NCI-H1048 (cell line): ENCODE measurements at places on chromosomes 16 and 17.

GRCh38 chr17:73549841-73550430, 94.3 kb downstream of the SDK2 start:
- DNase-seq = no peak

- DNase-seq = no peak
Observed at GRCh38 chr16:31250782-31251384, 8.9 kb upstream of the ITGAM start.

DNA sequence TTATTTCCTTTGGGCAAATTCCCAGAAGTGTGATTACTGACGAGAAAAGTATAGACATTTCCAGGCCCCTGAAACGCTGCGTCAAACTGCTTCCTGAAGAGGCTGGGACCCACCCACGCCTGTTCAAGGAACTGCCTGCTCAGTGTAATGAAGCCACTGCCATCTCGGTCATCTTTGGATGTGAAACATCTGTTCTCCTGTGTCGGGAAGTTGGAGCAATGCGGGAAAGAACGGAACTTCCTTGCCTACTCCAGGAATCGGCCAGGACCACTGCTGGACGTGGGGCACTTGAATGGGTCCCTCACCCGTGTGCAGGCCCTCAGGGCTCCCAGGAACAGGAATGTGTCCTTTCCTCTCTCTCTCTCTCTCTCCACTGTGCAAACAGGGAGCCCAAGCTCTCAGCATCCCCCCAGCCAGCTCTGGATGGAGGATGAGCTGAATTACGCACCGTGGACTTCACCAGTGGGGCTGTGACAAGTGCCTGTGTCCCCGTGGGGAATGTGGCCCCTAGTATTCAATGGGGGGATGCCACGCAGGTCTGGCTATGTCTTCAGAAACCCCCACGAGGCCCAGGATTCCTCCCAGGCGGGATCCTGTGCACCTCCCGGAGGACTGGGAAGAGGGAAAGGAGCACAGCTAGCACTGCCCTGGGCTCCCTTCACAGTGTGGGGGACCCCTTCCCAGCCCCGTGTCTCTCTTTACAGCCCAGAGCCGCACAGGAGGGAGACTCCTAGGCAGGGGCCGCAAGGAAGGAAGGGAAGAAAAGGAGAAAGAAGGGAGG, 18.3 kb upstream of the LITAF start:
- DNase-seq = no peak

- peak; percentile 74 for DNase-seq
Observed at GRCh38 chr16:73432850-73433730, 385.2 kb upstream of the ZFHX3 start.

DNA sequence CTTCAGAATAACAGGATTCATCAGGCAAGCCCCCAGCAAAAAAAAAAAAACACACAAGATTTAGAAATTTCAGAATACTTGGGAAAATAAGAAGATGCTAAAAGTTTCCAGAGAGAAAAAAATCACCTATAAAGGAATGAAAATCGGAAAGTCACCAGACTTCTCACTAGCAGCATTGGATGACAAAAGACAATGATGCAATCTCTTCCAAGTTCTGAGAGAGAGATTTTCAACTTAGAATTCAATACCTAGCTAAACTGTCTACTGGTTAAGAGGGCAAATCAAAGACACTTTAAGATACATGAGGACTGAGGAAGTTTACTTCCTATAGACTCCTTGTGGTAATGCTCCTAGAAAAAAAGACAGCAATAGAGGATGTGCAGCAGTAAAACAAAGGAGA, 23.9 kb upstream of the TNS4 start:
- DNase-seq = no peak

GRCh38 chr17:7260651-7261378, 1.5 kb downstream of the CLDN7 start:
- DNase-seq = no peak

- DNase-seq = no peak
Observed at GRCh38 chr17:47990962-47991731, 20.2 kb downstream of the CDK5RAP3 start.

- no peak for DNase-seq
Observed at GRCh38 chr16:26645614-26646013, 421.1 kb upstream of the C16orf82 start.

- no peak for DNase-seq
Observed at GRCh38 chr17:38584350-38584925, 21.3 kb downstream of the SRCIN1 start.

- peak; percentile 24 for DNase-seq
Observed at GRCh38 chr17:66423056-66423955, 120.9 kb downstream of the PRKCA start.

DNA sequence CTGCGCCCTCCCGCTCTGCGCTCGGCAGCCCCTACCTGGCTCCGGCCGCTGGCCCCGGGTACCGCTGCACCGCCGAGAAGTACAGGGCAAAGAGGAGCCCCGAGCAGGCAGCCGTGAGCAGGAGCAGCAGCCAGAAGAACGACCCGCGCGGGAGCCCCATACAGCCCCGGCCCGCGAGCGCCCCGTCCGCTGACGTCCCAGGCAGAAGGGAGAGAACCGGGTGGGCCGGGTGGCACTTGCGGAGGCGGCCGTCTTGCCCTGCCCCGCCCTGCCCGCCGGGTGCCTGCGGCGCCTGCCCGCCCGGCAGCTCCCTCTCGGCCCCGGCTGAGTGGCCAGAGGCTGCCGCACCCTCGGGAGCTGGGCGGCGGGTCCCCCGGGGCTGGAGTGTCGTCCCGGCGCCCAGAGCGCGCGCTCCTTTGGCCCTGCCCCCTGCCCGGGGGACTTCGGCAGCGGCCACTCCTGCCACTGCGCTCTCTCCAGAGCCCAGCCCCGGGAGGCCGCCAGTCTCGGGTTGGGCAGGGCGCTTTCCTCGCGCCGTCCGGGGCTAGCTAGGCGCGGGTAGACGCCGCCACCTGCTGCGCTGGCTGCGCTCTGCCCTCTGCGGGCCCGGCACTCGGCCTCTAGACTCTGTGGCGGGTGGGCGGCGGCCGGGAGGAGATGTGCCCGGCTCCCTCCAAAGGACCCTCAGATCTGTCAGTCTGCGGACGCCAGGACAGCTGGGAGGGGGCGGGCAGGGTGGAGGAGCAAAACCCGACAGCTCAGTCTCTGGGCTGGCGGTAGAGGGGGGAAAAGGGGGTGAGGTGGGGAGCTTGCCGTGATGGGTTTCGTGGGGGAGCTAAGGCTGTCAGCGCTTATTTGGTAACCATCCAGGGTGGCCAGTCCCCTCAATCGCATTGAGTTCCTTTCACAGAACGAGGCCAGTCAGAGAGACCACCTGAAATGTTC, at the start of gene ST6GALNAC2:
ST6GALNAC2 (minus strand) TSS at position 212 of the 945 bp plus-strand sequence; CDS start at position 160, 52 bp downstream.
- DNase-seq = no peak

- DNase-seq = no peak
Observed at GRCh38 chr17:77924757-77925336, 33.7 kb upstream of the TNRC6C start.

GRCh38 chr16:63890081-63890480, 1231.8 kb downstream of the CDH11 start:
- DNase-seq = no peak

DNA sequence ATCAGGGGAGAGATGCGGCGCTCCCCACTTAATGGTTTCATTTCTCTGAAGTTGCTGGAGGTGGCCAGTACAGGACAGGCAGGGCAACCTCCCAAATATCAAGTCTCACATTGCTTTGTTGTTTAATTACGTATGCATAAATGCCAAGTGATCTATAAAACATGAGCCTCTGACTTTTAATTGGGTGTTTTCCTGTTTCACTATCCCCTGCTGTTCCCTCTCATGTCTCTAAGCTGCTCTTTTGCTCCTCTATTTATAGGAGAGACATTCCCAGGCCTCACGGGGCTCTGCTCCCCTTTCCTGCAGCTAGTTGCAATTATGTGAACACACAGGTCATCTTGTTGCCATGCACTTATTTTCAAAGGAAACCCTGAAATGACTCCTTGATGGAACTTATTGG, 1173.5 kb upstream of the GOT2 start:
- no peak for DNase-seq

- DNase-seq = no peak
Observed at GRCh38 chr16:831571-832413, 31.3 kb upstream of the GNG13 start.

DNA sequence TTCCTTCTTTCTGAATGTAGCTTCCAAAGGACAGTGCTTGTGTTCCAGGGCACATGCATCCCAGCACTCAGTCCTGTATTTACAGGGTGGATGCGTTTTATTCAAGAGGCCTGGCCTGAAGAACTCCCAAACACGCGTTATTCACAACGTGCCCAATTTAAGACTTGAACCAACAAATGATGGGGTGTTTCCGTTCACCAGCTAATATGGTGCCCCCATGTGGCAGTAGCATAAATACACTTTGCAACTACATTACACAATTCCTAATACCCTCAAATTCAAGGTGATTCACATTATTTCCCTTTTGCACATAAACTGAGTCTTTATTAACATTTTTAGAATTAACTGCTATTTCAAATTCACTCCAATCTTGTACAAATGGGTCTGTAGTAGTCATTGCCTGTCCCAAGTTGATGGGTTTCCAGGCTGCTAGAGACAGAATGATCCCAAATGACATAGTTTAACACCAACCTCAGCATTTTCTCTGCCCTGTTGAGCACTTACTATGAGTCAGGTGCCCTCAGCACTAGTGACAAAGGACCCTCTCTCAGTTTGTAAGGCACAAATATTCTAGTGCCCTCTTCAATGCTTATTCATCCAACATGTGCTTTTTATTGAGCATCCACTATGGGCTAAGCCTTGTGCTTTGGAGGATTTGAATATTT, 26.9 kb downstream of the HSD17B2 start:
- DNase-seq = no peak

GRCh38 chr16:75860326-75861053, 134.2 kb upstream of the CPHXL start:
- DNase-seq = no peak

DNA sequence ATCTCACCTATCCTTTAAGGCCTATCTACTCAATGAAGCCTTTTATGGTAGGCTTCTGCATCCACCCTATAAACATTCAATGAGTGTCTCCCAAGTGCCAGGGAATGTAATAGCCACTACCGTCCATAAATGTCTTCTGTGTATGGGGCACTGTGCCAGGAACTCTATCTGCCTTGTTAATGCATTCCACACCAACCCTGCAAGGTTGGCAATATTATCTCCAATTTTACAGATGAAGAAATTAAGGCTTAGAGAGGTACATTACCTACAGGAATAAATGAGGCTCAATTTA, 20.0 kb downstream of the MAP3K14 start:
- DNase-seq = no peak

DNA sequence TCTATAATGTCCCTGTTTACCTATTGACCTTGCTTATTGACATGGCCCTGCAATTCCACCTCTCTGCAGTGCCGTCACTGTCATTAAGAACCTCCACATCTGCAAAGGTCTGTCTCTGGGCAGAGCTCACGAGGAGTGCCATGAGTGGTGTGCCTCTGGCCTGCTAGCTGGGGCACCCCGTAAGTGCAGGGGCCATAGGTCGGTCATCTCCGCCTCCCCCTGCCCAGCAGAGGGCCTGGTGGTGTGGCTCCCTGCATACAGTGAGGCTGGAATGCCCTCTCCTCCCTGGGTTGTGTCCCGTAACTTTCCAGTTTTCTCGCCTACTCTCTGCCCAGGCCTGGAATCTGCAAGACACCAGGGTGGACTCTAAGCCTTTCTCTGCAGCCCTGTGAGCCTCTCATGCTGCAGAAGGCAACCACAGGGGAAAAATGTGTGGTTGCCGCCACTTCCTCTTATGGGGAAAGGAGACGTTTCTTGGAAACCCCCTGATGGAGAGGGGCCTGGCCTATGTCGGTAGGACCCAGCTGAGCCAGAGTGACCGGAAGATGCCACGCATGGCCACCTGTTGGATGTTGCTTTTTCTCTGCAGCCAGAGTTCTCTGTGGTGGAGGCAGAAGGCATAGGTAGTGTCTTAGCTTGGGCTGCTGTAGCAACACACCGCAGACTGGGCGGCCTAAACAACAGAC, 2.7 kb upstream of the SNX20 start:
- DNase-seq = no peak

- DNase-seq = no peak
Observed at GRCh38 chr16:70258065-70258464, 6.3 kb upstream of the EXOSC6 start.
